ENCODE measurements at places on chromosomes 1 and 21.

DNA sequence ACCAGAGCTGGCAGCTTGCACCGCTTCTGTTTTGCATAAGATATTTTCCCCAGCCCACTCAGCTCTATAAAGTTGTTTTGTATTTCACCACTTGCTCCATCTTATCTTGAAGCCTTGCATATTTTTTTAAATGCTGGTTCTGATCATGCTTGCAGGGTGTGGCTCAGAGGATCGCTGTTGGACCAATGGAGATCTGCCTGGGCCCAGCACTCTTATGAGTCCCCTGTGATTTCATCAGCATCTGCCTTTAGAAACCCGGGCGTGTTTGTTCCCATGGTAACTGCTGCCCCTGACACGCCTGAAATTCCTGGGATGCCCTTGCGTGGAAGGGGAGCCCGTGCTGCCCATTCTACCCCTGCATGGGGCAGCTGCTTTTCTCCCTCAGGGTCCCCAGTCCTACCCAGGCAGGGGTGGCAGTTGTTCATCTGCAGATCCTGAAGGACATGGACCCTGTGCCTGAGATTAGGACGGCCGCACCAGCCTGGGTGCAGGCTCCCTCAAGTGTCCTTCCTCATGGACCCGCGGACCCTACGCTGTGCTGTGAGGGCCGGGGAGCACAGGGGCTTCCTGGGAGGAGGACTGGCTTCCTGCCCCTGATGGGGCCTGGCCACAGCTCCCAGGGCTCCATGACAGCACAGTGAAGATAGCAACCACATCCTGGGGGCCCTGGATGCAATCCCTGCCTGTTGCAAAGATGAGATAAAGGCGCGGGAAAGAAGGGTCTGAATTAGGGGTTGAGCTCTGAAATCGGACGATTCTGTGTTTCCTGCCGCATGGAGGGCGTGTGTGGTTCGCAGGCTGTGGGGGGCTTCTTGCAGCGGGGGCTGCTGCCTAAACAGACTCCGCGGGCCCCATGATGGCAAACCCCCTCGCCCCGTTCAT lies 226.5 kb downstream of the SDCCAG8 start:
- no peak for DNase-seq

DNA sequence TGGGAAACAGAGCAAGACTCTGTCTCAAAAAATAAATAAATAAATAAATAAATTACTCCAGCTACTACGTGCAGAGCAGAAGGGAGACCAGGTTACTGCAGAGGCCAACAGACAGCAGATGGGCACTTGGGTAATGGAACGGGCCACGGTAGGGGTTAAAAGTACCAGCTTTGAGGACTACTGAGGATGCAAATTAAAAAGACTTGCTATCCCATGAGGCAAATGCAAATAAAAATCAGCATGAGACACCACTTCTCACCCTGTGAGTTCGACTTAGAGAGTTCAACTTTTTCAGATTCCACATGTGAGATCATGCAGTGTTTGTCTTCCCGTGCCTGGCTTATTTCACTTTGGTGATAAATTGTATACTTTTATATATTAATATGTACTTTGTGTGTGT lies 6.6 kb downstream of the SLC2A5 start:
- no peak for DNase-seq

DNA sequence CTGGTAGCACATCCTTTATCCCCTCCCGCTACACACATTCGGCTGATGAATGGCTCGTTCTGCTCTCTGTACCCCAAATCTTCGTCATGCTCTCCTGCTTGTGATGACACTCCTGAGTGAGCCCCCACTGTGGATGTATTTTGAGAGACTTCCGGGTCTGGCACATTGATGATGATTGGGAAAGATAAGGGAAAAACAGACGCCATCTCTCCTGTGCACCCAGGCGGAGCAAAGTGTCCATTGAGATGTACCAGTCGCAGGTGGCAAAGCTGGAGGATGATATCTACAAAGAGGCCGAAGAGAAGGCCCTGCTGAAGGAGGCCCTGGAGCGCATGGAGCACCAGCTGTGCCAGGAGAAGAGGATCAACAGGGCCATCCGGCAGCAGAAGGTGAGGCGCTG lies 27.9 kb upstream of the EFHD2 start:
- DNase-seq, result no peak

- DNase-seq, result no peak
Measured at GRCh38 chr21:15355066-15355465, 290.3 kb upstream of the NRIP1 start.

GRCh38 chr1:185769136-185769535 lies 34.9 kb downstream of the HMCN1 start:
- DNase-seq, result no peak

GRCh38 chr1:195568389-195568788 lies 1039.9 kb downstream of the KCNT2 start:
- DNase-seq, result no peak

DNA sequence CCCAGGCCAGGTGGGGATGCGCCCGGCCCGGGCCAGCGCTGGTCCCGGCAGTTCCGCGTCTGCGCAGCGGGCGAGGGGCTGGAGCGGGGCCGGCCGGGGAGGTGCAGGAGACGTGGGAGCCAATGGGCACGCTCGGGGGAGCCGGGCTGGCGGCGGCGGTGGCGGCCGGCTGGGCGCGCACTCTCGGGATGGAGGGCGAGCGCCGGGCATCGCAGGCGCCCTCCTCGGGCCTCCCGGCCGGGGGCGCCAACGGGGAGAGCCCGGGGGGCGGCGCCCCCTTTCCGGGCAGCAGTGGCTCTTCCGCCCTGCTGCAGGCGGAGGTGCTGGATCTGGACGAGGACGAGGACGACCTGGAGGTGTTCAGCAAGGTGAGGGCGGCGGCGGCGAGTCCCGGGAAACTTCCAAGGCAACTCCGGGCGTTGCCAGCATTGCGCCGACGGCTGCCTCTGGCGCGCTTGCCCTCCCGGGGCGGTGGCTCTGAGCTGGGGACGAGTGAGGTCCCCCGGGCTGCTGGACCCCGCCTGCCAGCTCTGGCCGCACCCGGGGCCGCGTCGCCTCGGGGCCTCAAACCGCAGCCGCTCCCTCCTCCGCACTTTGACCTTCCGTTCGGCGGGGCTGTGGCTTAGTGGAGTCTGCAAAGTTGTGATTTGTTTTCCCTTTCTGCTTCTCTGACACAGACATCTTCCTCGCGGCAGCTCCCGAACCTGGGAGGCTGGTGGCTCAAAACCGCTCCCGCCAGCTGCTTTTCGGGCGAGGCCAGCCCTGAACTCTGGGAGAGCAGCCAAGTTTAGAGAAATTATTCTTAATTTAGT lies at the start of gene SNX7:
Gene SNX7, plus strand, starts transcription at position 178 of the 812 bp plus-strand sequence. Its CDS starts 11 bp downstream, at position 189.
- DNase-seq, result peak; percentile 86

DNA sequence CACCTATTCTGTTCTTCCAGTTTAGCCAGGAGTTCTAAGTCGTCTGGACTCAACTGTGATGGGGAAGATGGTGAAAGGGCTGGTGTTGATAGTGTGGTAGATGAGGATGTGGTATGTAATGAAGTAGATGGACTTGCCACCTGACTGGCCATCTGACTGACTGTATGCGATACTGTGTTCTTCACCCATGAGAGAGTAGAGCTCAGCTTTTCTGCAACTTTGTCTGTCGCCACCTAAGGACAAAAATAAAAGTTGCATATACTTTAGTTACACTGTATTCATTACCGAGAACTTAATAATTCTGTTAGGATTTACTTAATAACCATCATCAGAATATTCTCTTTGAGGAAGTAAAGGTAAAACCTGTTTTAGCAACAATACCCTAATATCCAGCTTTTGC lies 48.5 kb downstream of the EVI5 start:
- no peak for DNase-seq

GRCh38 chr1:23763041-23763577 lies 15.1 kb upstream of the PITHD1 start:
- DNase-seq, result no peak

DNA sequence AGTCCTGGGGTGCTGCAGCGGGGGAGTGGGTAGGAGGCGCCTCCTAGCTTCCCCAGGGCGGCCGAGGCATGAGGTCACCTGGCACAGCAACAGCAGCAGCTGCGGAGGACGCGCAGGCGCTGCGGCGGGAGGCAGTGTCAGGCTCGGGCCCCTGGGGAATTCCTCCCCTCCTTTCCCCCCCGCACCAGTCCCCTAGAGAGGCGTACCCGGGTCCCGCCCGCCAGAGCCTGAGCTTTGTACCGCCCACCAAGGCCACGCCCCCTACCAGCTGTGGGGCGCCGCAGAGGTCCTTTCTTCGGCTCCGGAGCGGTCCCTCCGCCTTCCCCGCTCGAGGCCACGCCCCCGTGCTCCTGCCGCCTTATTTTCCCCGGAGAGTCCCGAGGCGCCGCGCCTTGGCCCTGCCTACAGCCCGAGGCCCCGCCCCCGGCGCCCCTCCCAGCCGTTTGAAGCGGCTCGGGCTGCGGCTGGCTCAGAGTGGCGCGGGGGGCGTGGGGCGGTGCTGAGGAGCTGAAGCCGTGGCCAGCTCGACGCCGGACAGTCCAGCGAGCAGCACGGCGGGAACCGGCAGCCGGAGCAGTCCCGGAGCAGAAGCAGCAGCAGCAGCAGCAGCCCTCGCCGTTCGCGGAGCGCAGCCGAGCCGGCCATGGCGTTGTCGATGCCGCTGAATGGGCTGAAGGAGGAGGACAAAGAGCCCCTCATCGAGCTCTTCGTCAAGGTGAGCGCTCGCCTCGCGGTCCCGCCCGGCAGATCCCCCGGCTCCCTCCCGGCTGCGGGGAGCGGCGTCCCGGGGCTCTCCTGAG lies at the start of gene CLIC4:
Gene CLIC4, plus strand, starts transcription at position 537 of the 800 bp plus-strand sequence. Its CDS starts 107 bp downstream, at position 644.
- peak; percentile 100 for DNase-seq

GRCh38 chr1:23100074-23100748 lies 68.4 kb downstream of the LUZP1 start:
- no peak for DNase-seq

- peak; percentile 72 for DNase-seq
Measured at GRCh38 chr21:45152265-45152746, 77.9 kb downstream of the ADARB1 start.

DNA sequence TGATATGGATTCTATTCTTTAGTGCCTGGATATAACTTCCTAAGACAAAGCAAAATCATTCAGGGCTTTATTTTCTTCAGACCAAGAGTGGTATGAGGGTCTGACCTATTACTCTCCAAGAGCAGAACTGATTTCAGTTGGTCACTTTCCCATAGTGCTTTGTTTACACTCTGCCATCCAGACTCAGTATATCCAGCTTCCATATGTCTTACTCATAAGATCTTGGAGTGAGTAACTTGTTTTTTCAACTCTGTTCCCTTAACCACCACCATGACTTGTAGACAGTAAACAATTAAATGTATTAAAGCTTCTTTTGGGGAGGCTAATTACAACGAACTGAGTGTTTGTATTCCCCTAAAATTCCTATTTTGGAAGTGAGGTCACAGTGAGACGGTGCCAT lies 83.4 kb downstream of the USP24 start:
- DNase-seq, result no peak

DNA sequence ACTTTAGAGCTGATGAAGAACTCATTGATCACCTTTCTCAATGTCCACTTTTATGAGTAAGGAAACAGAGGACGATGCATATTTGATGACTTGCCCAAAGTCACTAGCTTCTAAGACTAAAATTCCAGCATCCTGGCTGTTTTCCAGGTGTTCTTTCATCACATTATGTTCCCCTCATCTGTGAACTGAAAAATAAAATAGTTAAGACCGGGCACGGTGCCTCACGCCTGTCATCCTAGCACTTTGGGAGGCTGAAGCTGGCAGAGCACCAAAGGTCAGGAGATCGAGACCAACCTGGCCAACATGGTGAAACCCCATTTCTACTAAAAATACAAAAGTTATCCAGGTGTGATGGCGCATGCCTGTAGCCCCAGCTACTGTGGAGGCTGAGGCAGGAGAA lies 297.5 kb downstream of the DUSP10 start:
- DNase-seq, result no peak

DNA sequence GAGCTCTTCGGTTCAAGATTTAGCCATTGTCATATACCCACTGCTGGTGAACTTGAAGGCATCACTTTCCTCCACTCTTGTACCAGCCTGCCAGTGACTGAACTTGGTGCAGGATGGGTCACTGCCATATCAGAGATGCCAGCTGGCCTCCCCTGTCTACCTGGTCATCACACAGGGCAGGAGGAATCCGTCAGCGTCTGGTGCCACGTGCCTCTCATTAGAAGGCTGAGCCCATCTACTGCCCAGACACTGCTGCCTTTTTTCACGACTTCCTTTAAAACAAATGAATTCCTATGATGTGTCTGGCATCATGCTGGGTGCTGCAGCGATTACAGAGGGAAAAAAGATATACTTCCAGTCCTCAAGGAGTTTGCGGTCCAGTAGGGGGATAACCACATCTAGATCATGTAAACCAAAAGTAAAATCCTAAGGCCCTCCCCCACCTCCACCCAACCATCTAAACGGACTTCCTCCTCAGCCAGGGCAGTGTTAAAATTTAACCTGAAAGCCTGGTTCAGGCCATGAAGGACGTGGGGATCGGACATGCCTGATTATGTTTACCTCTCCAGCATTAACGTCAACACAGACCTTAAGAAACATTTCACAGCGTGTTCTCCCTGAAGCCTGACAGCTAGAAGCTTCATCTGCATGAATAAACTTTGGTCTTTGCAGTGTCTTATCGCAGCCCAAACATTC lies 29.2 kb upstream of the PDE9A start:
- peak; percentile 65 for DNase-seq

DNA sequence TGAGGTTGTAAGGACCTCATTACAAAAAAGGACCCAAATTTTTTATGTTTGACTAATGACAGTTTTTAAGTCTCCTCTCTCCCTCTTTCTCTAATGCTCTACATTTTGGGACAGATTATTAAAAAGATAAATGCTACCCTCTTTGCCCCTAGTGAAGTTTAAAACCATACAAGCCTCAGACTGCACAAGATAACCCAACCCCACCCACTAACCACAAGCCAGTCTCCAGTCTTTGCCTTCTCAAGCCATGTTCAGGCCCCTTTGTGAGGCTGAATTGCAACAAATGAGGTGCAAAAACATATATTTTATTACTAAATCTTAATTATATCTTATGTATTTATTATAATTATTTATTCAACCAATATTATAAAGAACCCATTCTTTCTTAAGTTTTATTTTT lies 597.2 kb upstream of the BRINP3 start:
- no peak for DNase-seq

DNA sequence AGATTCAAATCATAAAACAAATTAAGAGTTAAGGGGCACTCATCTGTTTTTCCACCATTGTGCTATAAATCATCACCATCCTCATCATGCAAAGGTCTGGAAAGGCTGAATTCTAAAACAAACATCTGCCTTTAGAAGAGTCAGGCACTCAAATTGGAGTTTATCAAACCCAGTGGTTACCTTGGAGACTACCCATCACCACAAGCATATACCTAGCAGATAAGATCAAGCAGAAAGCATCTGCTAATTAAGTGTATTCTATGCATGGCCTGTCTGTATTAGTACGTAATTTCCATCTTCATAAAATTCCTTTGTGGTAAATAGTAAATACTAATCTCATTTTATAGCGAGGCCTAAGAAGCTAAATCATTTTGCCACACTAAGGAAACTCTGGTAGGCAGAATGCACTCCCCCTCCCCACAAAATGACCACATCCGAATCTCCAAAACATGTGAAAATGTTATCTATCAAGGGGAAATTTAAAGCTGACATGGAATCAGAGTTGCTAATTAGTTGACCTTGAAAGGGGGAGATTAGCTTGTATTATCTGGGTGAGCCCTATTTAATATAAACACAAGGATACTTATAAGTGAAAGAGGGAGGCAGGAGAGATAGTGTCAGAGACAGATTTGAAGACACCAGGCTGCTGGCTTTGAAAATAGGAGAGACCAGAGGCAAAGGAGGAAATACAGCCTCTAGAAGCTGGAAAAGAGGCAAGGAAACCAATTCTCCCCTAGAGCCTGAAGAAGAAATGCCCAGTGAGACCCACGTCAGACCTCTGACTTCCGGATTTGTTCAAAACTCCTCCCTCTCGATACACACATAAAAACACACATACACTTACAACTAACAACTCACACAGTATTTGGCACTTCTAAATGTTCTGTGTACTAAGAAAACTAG lies 23.2 kb downstream of the ARID4B start:
- DNase-seq, result no peak
